GM04504 (cell line): ENCODE measurements at places on chromosomes 1 and 21.
A peak's percentile ranks its signal among the peaks of the same experiment; 100 is the strongest.

DNA sequence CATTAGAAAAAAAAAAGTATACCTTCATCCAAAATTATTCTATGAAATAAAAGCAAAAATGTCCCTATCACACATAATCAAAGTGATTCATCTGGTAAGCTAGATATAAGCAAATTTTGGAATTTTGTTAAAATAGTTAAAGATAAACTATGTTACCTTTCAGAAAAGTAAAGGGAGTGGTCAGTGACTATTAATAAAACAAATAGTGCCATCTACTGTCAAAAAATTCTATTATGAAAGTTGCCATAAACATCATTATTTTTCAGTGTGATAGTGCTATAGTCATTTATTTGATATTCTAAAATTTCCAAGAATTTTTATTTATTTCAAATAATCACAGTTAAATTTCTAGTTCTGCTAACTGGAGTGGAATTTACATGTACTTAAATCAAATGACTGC, 803.7 kb downstream of the KCNT2 start:
- DNase-seq: no peak

- no peak for DNase-seq
Measured at GRCh38 chr1:87051965-87052364, 137.5 kb downstream of the HS2ST1 start.

GRCh38 chr1:904310-904950, 19.3 kb upstream of the SAMD11 start:
- peak; percentile 63 for DNase-seq

DNA sequence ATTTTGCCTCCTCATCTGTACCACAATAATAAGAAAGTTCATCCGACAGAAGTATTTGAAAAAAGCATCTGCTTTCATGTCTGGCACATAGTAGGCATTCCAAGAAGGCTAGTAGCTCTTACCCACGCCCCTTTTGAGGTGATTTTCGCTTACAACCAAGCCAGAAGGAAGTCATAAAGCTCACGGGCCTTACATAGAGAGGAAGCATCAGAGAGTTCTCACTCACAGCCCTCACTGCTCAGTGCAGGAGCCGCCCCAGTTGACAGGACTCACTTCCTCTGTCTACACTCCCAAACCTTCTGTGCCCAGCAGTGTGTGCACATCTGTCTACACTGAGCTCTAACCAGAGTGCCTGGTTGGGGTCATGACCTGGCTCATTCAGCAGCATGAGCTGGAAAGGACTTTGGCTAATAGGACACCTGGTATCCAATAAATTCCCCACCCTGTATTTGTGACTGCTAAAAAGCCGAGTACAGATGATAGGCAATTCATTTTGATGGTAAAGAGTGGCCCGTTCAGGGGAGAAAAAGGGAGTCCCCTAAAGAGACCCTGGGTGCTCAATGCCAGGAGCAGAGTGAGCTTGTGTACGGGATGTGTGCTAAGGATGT, 36.8 kb upstream of the DUSP10 start:
- DNase-seq: no peak

DNA sequence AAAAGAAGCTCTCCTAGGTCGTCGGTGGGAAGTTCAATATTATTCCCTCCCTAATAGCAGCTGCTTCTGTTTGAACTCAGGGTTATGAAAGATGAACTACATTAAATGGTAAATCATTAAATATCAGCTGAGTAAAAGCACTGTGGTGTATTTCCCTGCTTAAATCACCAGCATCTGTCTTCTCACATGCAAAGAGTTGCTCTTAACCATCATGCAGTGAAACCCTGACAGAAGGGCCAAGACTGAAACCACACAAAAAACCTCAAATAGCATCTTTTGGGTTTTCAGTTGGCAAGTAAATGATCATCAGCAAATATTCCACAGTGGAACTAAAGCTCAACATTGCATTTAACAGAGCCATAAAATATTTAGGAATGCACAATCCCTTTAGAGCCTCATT, 380.0 kb upstream of the ADGRL2 start:
- no peak for DNase-seq

DNA sequence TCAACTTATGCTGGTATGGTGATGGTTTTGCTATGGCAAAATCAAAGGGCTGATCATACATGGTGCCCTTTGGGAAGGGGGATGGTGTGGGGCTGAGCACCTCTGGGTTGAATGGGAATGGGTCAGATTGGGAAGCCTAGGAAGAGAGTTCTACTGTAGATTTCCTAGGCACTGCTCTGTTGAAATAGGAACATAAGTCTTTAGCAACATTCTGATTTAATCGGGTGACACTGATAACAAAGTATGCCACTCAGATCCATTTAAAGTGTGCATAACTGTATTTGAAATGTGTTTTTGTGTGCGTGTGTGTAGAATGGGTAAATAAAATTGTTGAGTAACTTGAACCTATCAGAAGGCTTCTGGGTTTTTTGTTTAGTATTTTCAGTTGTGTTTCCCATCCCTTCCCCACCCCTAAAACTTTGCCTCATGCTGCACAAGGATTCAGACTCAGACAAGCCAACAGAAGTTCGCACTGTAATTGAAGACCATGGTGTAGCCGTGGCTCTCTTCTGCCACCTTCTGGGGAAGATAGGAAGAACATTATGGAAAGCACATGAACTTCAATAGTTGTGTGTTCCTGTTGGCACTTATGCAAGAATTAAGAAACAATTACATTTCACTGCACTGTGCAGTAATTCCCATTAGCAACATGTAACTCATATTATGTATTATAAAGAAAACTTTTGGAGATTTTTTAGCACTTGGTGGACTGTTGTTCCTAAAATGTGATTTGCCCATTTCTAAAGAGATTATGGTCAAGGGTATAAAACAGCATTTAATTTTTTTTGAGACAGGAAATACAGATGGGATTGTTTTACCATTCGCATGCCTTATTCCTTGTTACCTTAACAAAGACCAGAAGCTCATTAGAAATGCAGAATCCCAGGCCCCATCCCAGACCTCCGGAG, 10.9 kb upstream of the C4BPB start:
- peak; percentile 71 for DNase-seq

DNA sequence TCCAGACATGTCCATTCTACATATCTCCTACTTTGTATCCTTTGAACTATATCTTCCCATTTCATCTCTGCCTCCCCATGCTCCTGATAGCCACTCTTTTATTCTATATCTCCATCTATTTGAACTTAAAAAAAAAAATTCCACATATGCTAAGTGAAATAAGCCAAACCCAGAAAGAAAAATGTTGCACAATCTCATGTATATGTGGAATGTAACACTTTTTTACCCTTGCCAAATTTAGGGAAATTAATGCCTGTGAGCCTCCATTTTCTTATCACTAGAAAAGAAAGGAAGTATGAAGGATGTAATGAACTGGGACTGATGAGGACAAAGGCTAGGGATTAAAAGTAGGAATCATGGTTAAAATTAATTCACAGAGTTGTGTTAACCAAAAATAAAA, 53.5 kb downstream of the RGS13 start:
- DNase-seq: no peak

DNA sequence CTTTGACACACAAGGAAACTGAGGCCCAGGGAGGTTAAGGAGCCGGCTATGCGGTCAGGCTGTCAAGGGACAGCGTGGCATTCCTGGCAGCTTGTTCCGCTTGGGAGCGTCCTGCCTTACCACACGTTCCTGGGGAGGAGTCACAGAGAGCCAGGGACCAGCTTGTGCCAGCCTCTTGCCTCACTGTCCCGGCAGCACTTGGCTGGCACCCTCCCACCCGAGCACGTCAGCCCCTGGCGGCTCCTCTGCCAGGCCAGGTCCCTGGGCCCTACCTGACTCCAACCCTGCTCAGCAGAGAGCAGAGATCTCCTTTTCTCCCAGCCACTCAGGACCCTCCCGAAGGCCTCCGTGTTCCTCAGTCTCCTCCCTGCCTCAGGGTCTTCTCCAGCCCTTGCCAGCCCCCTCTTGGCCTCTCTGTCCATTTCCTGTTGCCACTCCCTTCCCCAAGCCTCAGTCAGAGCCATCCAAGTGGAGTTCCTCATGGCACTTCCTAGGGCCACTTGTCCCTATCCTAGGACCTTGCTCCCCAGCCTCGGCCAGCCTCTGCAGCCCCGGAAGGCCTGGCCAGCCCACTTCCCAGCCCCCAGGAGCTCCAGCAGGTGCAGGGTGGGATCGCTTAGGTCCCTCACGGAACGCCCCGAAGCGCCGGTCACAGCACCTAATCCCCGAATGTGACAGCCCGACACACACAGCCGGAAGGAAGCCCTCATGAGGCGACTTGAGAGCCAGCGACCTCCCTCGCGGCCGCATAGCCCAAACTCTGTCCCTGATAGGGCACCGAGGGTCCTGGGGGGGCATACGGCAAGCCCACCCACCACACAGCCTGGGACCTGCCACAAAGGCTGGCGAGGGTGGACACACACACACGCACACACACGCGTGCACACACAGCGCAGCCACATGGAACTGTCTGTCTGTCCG, 130.3 kb downstream of the CASZ1 start:
- DNase-seq: no peak

GRCh38 chr21:44648557-44649311, 2.5 kb downstream of the KRTAP10-11 start:
- no peak for DNase-seq

- peak; percentile 92 for DNase-seq
Measured at GRCh38 chr21:26842974-26843932, 2.0 kb downstream of the ADAMTS1 start.

- DNase-seq: no peak
Measured at GRCh38 chr1:59561796-59562195, 253.0 kb upstream of the HOOK1 start.

DNA sequence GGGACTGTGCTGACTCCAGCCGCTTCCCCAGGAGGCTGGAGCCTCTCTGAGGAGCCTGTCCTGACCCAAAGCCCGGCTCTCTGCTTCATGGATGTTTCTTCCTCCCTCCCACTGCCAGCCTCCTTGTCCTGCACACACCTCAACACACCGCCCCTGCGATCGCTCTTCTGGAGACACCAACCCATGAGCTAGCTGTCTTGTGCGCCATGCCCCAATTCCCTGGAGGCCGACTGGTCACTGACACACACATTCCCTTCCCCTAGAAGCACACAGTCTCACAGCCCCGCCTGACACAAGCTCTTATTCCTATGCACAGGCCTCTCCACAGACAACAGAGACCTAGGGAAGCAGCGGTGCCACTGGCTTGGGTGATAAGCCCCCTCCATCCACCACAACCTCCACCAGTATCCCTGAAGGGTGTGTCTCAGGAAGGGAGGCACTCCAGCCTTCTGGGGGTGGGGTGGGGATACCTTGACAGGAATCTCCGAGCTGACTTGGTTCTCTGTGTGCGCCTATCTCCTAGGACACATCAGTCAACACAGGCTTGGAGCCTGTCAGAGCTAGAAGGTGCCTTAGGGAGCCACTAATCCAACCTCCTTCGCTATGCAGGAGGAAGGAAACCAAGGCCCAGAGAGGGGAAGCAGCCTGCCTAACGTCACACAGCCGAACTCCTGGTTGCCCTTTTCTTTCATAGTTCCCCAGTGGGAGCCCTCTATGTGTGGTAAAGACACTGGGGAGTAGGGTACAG, 31.1 kb downstream of the AHDC1 start:
- no peak for DNase-seq

- DNase-seq: no peak
Measured at GRCh38 chr1:77891200-77891599, 2.8 kb downstream of the NEXN start.
